ENCODE measurements at places on chromosomes 13 and 19. TPM values are rescaled to one million over a fixed set of nuclear protein-coding genes. Genes with fewer than 3 reads are reported as not detected.

- H3K4me1 ChIP-seq: no peaks in the 10 kb centered on the region
- H3K27me3 ChIP-seq: peaks cover 2% of the 10 kb centered on the region
- no peak overlapping the region for H3K27ac ChIP-seq
- no peaks in the 10 kb centered on the region for H3K36me3 ChIP-seq
- DNase-seq: no peak
- H3K4me3 ChIP-seq: no peak overlapping the region
These were observed 390.7 kb downstream of the DLEU7 start for GRCh38 chr13:50452756-50453155.

DNA sequence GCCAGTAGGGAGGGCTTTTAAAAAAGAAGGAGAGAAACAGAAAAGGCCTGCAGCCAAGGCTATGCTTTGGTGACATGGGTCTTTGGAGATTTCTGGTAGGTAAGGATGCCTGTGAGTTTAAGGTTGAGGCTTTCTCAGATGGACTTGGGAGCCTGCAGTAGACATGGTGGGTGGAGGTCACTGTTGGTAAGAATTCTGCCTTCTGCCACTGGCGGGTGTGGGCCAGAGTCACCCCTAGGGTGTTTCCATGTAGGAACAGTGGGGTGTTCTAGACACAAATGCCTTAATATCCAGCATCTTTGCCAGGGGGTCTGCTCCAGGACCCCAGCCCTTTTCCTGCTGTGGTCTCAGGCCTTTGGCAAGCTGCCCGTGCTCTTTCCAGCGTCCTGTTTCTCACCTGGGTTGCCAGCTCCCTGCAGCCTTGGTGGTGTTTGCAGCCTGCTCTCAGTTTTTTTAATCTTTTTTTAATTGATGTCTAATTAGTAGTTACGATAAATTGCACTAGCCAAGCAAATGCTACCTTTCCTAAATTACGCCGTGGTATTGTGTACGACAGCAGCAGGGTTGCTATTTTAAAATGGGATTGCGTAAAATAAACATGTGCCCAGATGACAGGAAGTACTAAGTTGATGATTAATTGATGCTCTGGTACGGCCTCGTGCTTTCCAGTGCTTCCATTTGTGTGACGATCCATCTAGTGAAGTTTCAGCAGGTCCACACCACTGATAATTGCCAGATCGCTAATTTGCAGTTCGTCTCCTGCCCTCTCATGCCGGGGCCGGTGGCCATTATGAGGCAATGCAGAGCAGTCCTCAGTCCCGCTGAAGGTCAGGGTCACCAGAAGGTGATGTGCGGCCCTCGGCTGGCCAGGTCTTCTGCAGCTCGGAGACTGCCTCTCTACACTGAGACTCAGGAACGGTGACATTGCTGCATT lies 35.3 kb upstream of the NPAS1 start:
- H3K4me1 ChIP-seq: no peaks in the 10 kb centered on the region
- no peaks in the 10 kb centered on the region for H3K27me3 ChIP-seq
- peaks cover 14% of the 10 kb centered on the region for H3K36me3 ChIP-seq
- H3K4me3 ChIP-seq: no peak overlapping the region

DNA sequence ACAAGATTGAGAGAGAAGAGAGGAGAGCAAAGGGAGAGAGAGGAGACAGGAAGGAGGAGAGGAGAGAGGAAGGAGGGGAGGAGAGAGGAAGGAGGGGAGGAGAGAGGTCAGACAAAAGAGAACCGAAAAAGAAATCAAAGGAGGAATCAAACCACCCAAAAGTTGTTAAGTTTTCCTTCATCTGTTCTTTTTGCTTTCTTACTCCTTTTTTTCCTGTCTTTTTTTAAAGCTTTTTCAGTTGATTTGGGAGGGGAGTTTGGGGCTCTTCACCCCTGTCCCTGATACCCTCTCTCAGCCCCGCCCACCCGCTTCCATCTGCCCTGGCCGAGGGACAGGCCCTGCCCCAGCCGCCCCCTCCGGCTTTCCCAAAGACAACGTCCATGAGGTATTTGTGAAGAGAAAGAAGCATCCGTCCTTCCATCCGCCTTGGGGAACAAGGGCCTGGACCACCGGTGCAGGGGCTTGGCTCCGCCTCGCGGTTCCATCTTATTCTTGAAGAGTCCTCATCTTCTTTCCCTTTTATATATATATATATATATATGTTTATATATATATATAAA lies 13.3 kb downstream of the ZNF574 start:
- H3K4me1 ChIP-seq: peaks cover 4% of the 10 kb centered on the region
- no peak overlapping the region for H3K4me3 ChIP-seq
- H3K27ac ChIP-seq: no peak overlapping the region
- no peaks in the 10 kb centered on the region for H3K27me3 ChIP-seq
- no peak for DNase-seq
- H3K36me3 ChIP-seq: peaks cover 14% of the 10 kb centered on the region

DNA sequence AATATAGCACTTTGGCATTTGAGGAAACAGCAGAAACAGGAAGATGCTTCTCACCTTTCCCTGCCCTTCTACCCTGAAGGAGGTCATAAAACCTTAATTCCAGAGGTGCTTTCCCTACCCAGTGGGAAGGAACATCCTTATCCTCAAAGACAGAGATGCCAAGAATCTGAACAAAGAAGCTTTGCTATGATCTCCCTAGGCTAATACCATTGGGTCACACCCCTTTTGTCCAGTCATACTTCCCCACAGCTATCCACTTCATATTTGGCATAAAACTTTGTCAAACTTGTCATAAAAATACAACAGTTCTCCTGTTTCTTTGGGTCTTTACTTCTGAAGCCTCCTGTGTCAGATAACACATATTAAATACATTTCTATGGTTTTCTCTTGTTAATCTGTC lies 21.7 kb upstream of the RXFP2 start:
- H3K36me3 ChIP-seq: no peaks in the 10 kb centered on the region
- DNase-seq: no peak
- no peak overlapping the region for H3K4me3 ChIP-seq
- H3K27me3 ChIP-seq: no peaks in the 10 kb centered on the region
- no peaks in the 10 kb centered on the region for H3K4me1 ChIP-seq

- no peak overlapping the region for H3K4me3 ChIP-seq
- no peak overlapping the region for H3K27ac ChIP-seq
- H3K36me3 ChIP-seq: no peaks in the 10 kb centered on the region
- DNase-seq: no peak
These were observed 22.0 kb upstream of the CD177 start for GRCh38 chr19:43331435-43332010.

DNA sequence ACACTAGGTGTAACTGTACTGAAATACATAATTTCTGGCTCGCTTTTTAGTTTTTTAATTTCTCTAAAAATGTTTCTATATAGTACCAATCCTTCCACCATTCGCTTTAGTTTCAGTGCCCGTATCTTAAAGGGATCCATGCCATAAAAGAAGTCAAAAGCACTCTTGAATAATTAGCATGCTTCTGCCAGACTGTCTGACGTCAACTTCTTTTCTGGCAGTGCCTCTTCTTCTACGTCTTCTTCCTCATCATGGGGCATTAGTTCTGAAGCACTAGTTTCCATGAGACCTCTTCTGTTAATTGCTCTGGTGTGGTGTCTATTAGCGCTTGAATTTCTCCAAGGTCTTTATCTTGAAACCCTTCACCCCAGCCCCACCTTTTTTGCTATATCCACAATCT lies 93.8 kb upstream of the DOCK9 start:
- no peak for DNase-seq
- H3K27me3 ChIP-seq: no peaks in the 10 kb centered on the region
- no peak overlapping the region for H3K27ac ChIP-seq
- no peak overlapping the region for H3K4me3 ChIP-seq

GRCh38 chr19:2636897-2637683 lies 65.4 kb downstream of the GNG7 start:
- peaks cover 8% of the 10 kb centered on the region for H3K4me1 ChIP-seq
- H3K27ac ChIP-seq: no peak overlapping the region
- H3K27me3 ChIP-seq: no peaks in the 10 kb centered on the region
- no peak overlapping the region for H3K4me3 ChIP-seq
- no peaks in the 10 kb centered on the region for H3K36me3 ChIP-seq
- DNase-seq: peak; percentile 70

- H3K4me3 ChIP-seq: no peak overlapping the region
These were observed 70.1 kb downstream of the COL4A1 start for GRCh38 chr13:110236831-110237261.

GRCh38 chr19:41533671-41534215 lies 42.2 kb upstream of the CEACAM21 start:
- no peak for DNase-seq
- H3K4me3 ChIP-seq: peak overlapping the region; percentile 2
- H3K27me3 ChIP-seq: peaks cover 2% of the 10 kb centered on the region
- H3K36me3 ChIP-seq: no peaks in the 10 kb centered on the region

DNA sequence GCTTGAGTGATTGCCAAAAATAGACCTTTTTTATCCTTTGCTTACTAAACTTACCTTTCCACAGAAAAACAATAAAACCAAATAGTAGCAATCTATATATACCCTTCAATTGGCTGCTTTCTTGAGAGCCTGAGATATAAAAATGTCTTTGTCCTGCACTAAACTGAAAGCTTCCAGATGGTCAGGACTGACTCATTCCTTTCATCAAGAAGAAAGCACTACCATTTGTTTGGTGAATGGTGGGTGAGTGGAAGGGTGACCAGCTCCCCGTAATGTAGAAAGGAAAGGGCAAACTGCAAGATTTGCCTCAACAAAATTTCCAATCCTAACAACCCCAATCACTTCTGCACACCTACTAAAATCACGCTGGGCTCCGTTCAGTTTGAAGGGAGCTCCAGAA lies 67.8 kb downstream of the SACS start:
- H3K36me3 ChIP-seq: peaks cover 82% of the 10 kb centered on the region
- no peaks in the 10 kb centered on the region for H3K4me1 ChIP-seq
- no peak overlapping the region for H3K4me3 ChIP-seq
- no peak overlapping the region for H3K27ac ChIP-seq

DNA sequence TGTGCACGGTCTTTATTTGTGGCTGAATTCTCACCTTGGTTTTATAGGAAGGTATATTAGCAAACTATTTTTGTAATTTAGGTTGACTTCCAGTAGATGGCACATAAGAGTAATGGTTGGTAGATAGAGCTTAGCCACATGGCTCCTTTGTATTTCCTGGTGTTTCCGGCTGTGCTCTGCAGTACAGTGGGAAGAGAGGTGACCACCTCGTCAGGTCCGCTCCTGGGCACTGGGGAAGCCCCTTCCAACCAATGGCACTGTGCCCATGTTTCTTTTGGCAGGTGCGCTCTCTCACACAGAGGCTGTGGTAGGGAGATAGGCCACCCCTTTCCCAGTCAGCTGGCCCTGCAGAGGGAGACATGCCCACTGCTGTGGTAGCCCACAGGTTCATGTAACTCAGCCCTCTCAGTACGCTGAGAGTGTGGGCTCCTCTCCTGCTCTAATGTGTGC lies 74.3 kb upstream of the ATP12A start:
- peak; percentile 50 for DNase-seq
- H3K27ac ChIP-seq: no peak overlapping the region

GRCh38 chr19:29715701-29716581 lies 880 bp upstream of the C19orf12 start:
- peak; percentile 35 for DNase-seq
- peaks cover 2% of the 10 kb centered on the region for H3K27me3 ChIP-seq
- H3K4me3 ChIP-seq: peak overlapping the region; percentile 60

GRCh38 chr13:66195238-66195637 lies 1034.9 kb downstream of the PCDH9 start:
- no peak for DNase-seq

- H3K4me1 ChIP-seq: no peaks in the 10 kb centered on the region
- DNase-seq: no peak
- no peak overlapping the region for H3K27ac ChIP-seq
- no peak overlapping the region for H3K4me3 ChIP-seq
- H3K27me3 ChIP-seq: no peaks in the 10 kb centered on the region
These were observed 539.2 kb upstream of the PCDH9 start for GRCh38 chr13:67769063-67769986.

DNA sequence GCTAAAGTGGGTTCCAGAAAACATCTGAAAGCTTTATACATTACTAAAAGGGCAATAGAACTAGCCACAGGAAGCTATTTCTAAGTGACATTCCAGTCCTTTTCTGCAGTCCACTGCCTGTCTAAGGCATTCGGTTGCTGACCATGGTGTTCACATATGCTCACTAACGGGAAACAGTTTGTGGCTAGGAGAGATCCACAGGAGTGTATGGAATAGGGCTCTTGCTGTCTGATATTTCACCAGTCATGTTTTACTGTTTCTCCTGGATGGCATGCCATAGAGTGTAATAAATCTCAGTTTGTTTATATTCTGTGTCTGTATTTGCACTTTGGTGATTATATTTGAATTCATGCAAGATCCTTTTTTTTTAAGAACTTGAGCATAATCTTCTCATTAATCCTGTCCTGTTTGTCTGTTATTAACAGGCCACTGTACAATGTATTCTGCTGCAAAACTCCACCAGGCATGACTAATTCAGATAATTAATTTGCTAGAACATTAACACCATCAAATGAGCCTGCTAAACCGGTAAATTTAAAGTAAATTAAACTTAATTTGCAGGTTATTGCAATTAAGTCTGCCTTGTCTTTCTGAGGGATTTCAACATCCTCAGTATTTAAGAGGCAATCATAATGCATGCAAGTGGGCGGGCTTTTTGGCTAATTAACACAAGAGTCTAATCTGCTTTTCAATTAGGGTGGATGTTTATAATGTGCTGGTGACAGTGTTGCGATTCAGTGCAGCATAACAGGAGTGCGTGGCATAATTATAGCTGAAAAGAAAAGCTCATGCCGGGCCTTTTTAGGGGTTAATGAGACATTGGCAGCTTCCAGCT lies 201.3 kb downstream of the POU4F1 start:
- DNase-seq: no peak
- no peak overlapping the region for H3K27ac ChIP-seq
- H3K27me3 ChIP-seq: peaks cover 2% of the 10 kb centered on the region
- H3K4me3 ChIP-seq: no peak overlapping the region
- no peaks in the 10 kb centered on the region for H3K36me3 ChIP-seq

GRCh38 chr19:42628411-42629140 lies 33.9 kb upstream of the CEACAM8 start:
- H3K27ac ChIP-seq: no peak overlapping the region
- H3K27me3 ChIP-seq: no peaks in the 10 kb centered on the region
- no peaks in the 10 kb centered on the region for H3K4me1 ChIP-seq

The CYP2F1 gene
- total RNA-seq: 0.25 TPM

The CILP2 gene
- total RNA-seq: 0.42 TPM

The SULT2A1 gene
- total RNA-seq: not detected

The DMWD gene
- 63.8 TPM for total RNA-seq

The SIGLEC6 gene
- not detected for total RNA-seq

The FFAR3 gene
- total RNA-seq: 1.7 TPM

The EFNB2 gene
- total RNA-seq: 0.49 TPM

The CRTC1 gene
- 20.2 TPM for total RNA-seq

The SCN1B gene
- total RNA-seq: 2.0 TPM

The EMP3 gene
- total RNA-seq: 290 TPM
